Liver (tissue), 10 donors: ENCODE measurements at places on chromosomes 2 and 18. TPM values are rescaled to one million over a fixed set of nuclear protein-coding genes. Genes with fewer than 3 reads are reported as not detected.

The TM4SF20 gene
- total RNA-seq = not detected

The SLC4A5 gene
- total RNA-seq = 0.42 TPM

The KLHL29 gene
- 0.47 TPM for total RNA-seq

The CROCC2 gene
- total RNA-seq = under 0.01 TPM
